ENCODE measurements at places on chromosomes 7 and 10.

GRCh38 chr7:27186668-27187474, 1.8 kb upstream of the HOXA11 start:
- DNase-seq = no peak

- no peak for DNase-seq
Observed at GRCh38 chr10:95793401-95794045, 37.6 kb downstream of the ENTPD1 start.

DNA sequence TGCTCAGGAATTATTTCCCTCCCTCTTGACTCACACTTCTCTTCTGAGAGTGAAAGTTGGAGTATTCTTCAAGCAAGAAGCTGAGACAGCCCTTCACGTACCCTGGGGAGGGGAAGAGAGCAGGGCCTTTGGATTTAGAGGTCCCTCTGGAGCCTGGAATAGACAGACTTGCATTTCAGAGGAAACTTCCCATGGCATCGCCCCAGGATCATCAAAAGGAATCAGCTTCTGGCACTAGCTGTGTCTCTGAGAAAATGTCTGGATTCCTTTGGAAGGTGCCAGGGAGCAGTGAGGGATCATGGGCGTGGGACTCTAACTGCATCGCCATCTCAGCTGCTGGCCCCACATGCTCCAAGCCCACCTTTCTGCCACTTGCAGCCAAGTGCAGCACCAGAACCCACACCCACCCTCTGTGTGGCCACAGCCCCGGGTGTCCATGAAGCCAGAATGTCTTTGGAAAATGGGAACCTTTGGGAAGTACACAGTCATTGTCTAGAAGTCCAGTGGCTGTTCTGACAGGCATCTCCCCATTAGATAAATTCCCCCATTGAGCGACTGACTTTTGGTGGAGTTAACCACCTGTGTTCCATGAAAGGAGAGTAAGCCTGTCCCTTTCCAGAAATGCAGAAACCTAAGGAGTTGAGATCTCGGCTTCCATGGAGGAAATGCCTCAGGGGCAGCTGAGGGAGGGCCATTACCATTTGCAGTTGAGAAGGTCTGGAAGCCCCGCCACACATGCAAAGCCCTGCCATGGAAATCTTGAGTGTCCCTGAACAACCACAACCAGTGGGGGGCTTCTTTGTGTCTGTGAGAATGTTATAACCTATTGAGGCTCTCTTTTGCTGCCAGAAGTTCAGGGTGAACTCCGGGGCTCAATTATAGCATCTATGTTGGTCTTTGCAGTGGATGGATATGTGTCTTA, 57.8 kb upstream of the GDF10 start:
- no peak for DNase-seq

GRCh38 chr7:99393355-99394187, 14.8 kb downstream of the PDAP1 start:
- DNase-seq = no peak

DNA sequence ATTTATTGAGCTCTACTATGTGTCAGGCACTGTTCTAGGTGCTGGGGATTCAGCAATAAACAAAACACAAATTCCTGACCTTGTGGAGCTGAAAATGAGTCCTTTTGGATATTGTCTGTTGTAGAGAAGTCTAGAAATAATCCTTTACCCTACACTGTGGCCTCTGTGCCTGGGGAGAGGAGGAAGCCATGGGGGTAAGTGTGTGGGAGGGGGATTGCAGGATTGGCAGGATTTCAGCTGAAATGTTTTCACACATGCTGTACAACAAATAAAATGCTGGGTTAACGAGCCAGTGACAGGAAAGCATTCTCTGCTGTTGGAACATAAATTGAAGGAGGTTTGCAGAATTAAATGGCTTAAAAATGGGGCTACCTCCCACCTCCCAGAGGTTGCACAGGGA, 189.4 kb downstream of the FANK1 start:
- no peak for DNase-seq

GRCh38 chr7:132580717-132581285, 4.5 kb upstream of the PLXNA4 start:
- peak; percentile 85 for DNase-seq

DNA sequence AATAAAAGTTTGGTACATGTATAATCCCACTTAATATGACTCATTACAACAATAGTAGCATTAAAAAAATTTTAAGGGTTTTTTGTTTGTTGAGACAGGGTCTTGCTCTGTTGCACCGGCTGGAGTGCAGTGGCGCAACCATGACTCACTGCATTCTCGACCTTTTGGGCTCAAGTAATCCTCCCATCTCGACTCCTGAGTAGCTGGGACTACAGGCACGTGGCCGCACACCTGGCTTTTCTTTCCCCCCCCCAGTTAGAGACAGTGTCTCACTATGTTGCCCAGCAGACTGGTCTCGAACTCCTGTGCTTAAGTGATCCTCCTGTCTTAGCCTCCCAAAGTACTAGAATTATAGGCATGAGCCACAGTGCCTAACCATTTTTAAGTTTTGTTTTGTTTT, 40.7 kb downstream of the KMT2C start:
- DNase-seq = no peak

GRCh38 chr7:65960351-65961074, 21.5 kb downstream of the GUSB start:
- no peak for DNase-seq

- no peak for DNase-seq
Observed at GRCh38 chr10:74084955-74085354, 65.7 kb downstream of the AP3M1 start.

- no peak for DNase-seq
Observed at GRCh38 chr7:2218444-2218785, 14.3 kb downstream of the MAD1L1 start.

All from suprapubic skin (tissue), 4 donors.